Effector memory CD4-positive, alpha-beta T cell (primary cell): ENCODE measurements at places on chromosomes 13 and 19.

DNA sequence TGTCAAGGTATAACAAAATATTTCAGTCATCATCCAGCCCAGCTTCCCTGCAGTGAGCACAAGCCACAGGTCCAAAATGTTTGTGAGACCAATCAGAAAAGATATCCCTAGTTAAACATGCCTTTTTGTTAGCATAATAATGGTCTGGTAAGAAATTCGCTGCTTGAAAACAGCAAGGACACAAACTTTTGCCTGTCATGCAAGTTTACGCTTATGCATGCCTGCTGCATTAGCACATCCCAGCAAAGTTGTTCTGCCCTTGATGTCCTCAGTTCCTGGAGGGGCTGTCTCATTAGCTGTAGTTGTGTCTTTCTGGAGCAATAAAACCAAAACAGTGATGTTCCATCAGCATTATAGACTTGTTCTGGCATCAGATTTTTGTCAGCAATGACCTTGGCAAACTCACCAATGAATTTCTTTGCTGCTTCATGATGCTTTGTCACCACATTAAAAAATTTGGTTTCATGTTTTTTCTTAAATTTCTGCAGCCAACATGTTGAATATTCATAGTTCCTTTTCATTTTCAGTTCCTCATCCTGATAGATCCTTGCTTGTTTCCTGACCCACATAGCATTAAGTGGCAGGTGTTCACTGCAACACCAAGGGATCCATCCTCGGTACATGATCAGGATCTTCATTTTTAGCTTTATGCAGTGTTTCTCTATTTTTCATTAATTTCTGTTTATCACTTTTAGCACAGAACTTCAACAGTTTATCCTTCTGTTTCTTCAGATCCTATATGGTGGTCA lies 72.0 kb upstream of the GPR183 start:
- H3K27me3 ChIP-seq, result no peaks in the 10 kb centered on the region
- peaks cover 65% of the 10 kb centered on the region for H3K4me1 ChIP-seq
- H3K4me3 ChIP-seq, result no peak overlapping the region
- no peaks in the 10 kb centered on the region for H3K36me3 ChIP-seq
- H3K27ac ChIP-seq, result no peak overlapping the region

GRCh38 chr19:33251526-33252090 lies 26.0 kb upstream of the SLC7A10 start:
- H3K36me3 ChIP-seq, result no peaks in the 10 kb centered on the region
- H3K4me1 ChIP-seq, result no peaks in the 10 kb centered on the region
- H3K27ac ChIP-seq, result no peak overlapping the region
- no peaks in the 10 kb centered on the region for H3K27me3 ChIP-seq

- no peak overlapping the region for H3K27ac ChIP-seq
- no peak for DNase-seq
- no peaks in the 10 kb centered on the region for H3K4me1 ChIP-seq
- no peaks in the 10 kb centered on the region for H3K36me3 ChIP-seq
- H3K4me3 ChIP-seq, result no peak overlapping the region
Observed at GRCh38 chr13:49354719-49355118, 89.1 kb downstream of the CAB39L start.

DNA sequence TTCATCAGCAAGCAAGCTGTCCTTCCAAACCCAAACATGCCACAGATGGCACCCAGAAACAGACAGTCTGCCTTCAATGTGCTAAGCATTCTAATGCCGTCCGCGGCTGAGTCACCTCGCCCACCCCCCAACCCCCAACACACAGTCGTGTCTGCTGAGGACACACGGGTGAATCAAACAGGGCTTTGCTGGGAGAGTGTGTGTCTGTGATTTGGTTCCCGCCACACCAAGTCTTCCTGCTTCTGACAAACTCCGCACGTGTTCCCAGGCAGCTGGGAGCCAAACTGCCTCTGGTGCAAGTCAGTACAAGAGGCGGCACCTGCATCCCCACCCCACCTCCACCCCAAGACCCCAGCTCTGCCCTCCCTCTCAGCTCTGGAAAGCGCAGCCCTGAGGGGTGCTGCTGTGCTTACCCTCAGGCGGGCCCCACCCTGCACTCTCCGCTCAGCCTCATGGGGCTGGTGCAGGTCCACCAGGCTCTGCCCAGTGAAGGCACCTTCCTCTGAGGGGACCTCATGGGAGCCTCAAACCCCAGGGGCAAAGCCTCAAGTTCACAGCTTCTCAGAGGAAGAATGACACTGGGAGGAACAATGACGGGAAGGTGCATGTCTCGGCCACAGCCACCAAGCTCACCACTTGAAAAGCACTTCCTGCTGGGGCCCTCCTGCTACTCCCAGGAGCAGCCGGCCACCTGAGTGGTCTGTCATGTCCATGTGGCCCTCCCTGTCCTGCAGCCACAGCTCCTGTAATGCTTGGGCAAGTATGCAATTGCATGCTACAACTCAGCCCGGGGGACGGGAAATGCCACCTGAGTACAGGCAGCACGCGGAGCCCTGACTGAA lies 15.0 kb upstream of the SLC35E1 start:
- H3K27ac ChIP-seq, result peak overlapping the region; percentile 80
- H3K27me3 ChIP-seq, result no peaks in the 10 kb centered on the region
- no peaks in the 10 kb centered on the region for H3K36me3 ChIP-seq
- H3K4me1 ChIP-seq, result peaks cover 66% of the 10 kb centered on the region
- peak overlapping the region; percentile 41 for H3K4me3 ChIP-seq

GRCh38 chr13:50631041-50631440 lies 212.5 kb downstream of the DLEU7 start:
- H3K27me3 ChIP-seq, result no peaks in the 10 kb centered on the region
- no peaks in the 10 kb centered on the region for H3K4me1 ChIP-seq
- H3K27ac ChIP-seq, result no peak overlapping the region
- no peaks in the 10 kb centered on the region for H3K36me3 ChIP-seq
- no peak for DNase-seq

DNA sequence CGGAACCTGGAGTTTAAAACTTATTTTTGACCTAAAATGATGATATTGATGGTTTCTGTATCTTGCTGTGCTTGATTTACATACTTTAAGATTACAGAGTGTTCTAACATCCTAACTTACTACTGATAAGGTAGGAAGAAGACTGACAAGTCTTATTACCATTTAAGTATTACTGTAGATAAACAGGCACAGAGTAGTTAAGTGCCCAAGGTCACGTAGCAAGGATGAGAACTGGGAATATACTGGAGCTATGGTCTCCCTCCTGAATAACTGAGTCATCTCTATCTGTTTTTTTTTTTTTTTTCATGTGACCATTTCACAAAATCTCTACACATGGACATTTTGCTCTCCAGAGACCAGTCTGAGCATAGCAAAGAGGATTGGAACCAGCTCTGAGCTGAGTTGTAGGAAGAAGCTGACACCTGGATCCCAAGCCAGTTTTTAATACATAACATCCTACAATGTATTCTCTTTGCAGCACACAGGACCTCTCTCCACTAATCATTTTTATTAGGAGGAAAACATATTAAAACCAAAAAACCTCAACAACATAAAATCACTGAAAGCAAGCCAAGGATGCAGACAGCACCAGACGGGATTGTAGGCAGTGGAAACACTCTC lies 173.5 kb downstream of the DNAJC15 start:
- no peak for DNase-seq
- no peak overlapping the region for H3K4me3 ChIP-seq
- no peaks in the 10 kb centered on the region for H3K4me1 ChIP-seq
- no peak overlapping the region for H3K27ac ChIP-seq
- no peaks in the 10 kb centered on the region for H3K27me3 ChIP-seq

DNA sequence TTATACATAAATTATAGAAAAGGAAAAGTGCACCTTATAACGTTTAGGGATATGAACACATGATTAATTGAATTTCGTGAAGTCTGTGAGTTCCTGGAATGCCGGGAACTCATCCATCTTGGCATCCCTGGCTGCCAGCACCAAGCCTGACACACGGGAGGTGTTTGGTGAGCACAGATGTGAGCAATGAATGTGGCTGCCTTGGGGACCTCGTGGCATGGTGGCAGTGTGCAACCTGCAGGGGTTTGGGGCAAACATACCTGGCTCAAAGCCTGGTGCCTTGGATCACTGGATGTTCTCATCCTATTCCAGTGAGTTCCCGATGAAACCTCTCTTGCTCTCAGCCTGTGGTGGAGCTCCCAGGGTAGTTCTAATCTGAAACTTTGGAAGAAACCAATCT lies 10.4 kb upstream of the MAP2K2 start:
- no peaks in the 10 kb centered on the region for H3K27me3 ChIP-seq
- H3K4me3 ChIP-seq, result no peak overlapping the region
- no peak for DNase-seq

DNA sequence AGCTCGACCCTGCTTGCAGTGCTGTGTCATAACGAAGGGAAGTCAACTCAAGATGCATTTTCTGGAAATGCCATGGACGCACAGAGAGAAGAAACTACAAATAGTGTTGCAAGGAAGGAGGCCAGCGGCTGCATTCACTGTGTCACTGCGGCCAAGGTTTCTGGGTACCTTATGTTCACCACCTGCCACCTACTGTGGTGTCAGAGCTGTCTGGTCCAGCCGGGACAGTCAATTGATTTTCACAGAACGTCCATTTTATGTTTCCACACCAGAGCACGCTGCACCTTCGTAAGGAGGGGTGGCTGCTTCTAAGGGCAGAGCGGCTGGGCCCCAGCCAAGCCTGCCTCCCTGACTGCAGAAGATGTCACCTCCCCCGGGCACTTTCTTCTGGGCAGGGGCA lies 17.7 kb downstream of the TSHZ3 start:
- H3K4me3 ChIP-seq, result no peak overlapping the region
- no peaks in the 10 kb centered on the region for H3K4me1 ChIP-seq
- H3K27ac ChIP-seq, result no peak overlapping the region
- no peaks in the 10 kb centered on the region for H3K36me3 ChIP-seq
- H3K27me3 ChIP-seq, result no peaks in the 10 kb centered on the region
- DNase-seq, result no peak

GRCh38 chr19:49591731-49592485 lies 926 bp downstream of the PRR12 start:
- no peak for DNase-seq
- peaks cover 26% of the 10 kb centered on the region for H3K36me3 ChIP-seq
- H3K27ac ChIP-seq, result peak overlapping the region; percentile 75
- H3K4me1 ChIP-seq, result peaks cover 21% of the 10 kb centered on the region
